ENCODE measurements at places on chromosomes 12 and 14. TPM values are rescaled to one million over a fixed set of nuclear protein-coding genes. Genes with fewer than 3 reads are reported as not detected.

Gene STON2
- total RNA-seq: 1.5 TPM

Gene ASB2
- 68.7 TPM for total RNA-seq

Gene KRT2
- not detected for total RNA-seq

Gene STXBP6
- total RNA-seq: not detected

Gene ARMH4
- not detected for total RNA-seq

Gene RD3L
- not detected for total RNA-seq

Gene SYNDIG1L
- not detected for total RNA-seq

Gene FGF23
- total RNA-seq: not detected

Gene ANKRD33
- not detected for total RNA-seq

Gene PLEKHG7
- total RNA-seq: not detected

Gene DHRS2
- 17.7 TPM for total RNA-seq

Gene FCF1
- 62.9 TPM for total RNA-seq

Gene PIWIL1
- total RNA-seq: not detected

Gene LIN7A
- not detected for total RNA-seq

Gene GLT1D1
- not detected for total RNA-seq

Measured in activated T-helper 17 cell treated with anti-CD3 and anti-CD28 coated beads, Interleukin-2, amount 50 U/mL, for 72 hours (primary cell).